ENCODE measurements at places on chromosomes 2 and 18. TPM values are rescaled to one million over a fixed set of nuclear protein-coding genes. Genes with fewer than 3 reads are reported as not detected.

GRCh38 chr2:96153291-96153713 lies 8.1 kb upstream of the DUSP2 start:
- no peak for ATAC-seq

DNA sequence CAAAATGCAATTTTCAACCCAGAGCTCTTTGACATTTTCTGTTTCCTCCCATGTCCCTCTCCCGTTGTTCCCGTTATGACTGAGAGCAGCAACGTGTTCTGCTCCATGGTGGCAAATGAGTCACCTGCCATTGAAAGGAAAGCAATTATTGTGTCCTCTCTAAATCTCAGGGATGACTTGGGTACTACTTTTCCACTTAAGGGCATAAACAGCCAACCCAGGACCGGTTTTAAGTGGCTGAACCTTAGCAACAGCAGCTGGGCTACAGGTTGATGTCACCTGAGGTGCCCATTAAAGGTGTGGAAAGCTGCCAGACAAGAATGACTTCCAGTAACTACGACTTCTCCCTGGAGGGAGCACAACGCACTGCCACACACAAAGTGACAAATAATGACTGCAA lies 236.8 kb downstream of the NCKAP5 start:
- no peak for ATAC-seq

- no peak for ATAC-seq
These were observed 34.6 kb downstream of the DIPK1C start for GRCh38 chr18:74422541-74422940.

PPP4R1 gene
- 164 TPM for total RNA-seq

GRCh38 chr2:112077814-112078213 lies 22.7 kb downstream of the TMEM87B start:
- ATAC-seq: peak; percentile 32

DNA sequence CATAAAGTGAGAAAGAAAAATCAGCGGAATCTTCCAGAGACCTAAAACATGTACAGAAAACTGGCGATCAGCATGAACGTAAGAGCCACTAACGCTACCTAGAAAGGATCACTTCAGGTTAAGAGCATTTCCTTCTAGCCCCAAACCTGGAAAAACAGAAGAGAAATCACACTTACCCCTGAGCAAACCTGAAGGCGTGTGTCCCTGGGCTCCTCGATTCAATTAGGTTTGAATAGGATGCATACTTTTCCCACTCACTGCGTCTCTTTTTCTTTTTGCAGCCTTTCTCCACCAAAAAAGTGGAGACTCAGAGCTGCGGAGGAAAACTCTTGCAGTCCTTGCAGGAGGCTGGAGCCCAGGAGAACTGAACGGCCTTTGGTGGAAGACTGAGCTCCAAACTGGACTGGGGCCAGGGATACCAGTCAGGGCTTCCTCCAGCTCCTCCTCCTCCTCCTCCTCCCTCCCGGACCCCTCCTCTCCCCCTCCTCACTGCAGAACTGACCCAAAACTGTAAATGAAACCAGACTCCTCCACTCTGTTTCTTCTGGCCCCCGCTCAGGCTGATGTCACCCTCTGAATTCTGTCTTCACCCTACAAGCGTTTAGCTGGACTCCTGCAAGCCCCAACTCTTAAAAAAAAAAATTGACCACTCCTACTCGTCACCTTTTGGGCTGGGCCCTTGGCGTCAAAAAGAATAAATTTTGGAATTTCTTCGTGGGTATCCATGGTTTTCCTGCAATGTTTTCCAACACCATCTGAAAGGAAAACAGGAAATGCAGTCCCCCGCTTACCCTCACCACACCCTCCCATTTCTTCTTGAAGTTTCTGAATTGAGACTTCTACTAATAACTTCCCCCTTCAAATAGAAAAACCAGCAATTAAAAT lies at the start of gene COL6A3:
COL6A3 (minus strand) TSS at position 388 of the 885 bp plus-strand sequence. CDS start 17,347 bp downstream, outside the sequence.
- no peak for ATAC-seq

CCDC150 gene
- 3.3 TPM for total RNA-seq

GRCh38 chr2:156792242-156792840 lies 356.2 kb downstream of the GPD2 start:
- ATAC-seq: no peak

TMEM178A gene
- 0.40 TPM for total RNA-seq

GRCh38 chr2:88933091-88933490 lies 241.6 kb downstream of the RPIA start:
- no peak for ATAC-seq

- peak; percentile 65 for ATAC-seq
These were observed at the start of gene SNTG2 for GRCh38 chr2:950080-950966. Gene SNTG2 (plus strand): TSS chr2:950849. CDS start chr2:950997, 148 bp downstream.

DNA sequence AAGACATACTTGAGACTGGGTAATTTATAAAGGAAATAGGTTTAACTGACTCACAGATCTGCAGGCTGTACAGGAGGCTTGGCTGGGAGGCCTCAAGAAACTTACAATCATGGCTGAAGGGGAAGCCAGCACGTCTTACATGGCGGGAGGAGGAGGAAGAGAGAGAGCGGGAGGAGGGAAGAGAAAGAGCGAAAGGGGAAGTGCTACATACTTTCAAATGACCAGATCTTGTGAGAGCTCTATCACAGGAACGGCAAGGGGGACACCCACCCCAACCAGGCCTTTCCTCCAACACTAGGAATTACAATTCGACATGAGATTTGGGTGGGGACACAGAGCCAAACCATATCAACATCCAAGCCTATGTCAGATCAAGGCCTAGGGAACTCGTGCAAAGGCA lies 24.2 kb downstream of the MYL12B start:
- ATAC-seq: no peak

TBC1D8 gene
- total RNA-seq: 17.8 TPM

DNA sequence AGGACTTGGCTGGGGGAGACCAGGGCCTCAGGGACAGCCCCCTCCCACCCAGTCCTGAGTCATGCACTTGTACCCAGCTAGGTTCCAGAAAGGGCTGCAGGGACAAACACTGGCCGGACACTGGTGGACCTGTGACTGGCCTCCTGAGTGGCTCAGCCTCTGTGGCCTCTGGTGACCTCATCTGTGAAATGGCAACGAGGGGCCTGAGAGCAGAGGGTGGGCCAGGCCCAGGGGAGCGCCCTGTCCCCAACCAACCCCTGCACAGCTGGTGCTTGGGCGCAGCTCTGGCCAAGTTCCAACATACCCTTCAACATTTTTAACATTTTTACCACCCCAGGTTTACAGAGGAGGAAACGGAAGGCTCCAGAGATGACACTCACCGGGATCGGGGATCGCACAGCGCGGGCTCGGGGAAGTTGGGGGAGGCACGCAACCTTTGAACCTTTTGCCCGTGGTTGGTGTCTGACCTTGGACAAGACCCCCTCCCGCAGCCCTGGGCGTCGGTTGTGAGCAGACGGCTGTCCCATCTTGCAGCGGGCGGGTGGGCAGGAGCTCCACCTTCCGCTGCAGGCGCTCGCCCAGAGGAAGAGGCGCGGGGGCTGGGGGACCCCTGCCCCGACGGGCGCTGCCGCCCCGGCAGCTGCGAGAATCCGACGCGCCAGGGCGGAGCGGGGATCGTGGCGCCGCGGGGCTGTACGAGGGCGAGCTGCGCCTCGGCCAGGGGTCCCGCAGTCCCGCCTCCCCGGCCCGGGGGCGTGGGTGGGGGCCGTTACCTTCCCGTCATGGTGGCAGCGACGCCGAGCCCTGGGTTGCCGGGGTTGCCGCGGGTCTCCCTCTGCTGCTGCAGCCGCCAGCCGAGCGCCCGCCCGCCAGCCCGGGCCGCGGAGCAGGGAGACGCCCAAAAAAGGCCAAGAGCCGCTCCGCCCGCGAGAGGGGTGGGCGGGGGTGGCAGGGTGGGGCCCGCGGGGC lies 805 bp downstream of the LIMS2 start:
- ATAC-seq: peak; percentile 38

DNA sequence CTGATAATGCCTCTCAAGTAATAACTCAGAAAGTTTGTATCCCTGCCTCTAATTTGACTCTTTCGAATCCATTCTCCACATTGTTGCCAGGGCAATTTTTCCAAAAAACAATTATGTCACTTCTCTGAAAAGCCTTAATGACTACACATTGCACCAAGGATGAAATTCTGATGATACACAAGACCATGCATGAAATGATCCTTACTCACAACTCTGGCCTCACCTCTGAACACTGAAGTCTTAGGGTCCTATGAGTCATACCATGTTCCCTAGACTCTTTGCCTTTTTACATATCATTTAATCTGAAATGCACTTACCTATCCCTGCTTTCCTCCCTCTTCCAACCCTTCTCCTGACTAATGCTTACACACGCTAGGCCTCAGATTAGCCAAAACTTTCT lies 51.0 kb downstream of the WDPCP start:
- peak; percentile 85 for ATAC-seq

GRCh38 chr2:133012847-133013734 lies 343.1 kb upstream of the LYPD1 start:
- no peak for ATAC-seq

GRCh38 chr18:68494802-68495581 lies 219.9 kb downstream of the TMX3 start:
- no peak for ATAC-seq

DNA sequence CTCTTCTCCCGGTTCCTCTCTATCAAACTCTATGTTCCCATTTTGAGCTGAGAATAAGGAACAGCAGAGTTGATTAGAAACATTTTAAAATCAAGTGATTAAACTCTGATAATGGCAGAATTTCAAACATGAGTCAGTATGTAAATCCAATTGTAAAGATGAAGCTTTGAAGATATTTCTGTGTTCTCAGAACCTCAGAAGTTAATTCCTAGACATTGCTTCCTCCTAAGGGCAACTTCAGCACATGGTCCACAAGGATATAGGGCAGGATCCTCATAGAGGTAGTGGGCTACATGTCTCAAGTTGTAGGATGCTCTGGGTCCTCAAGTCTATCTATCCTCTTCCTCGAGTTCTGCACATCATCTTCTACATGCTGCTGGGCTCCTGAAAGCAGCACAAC lies 46.3 kb downstream of the QPCT start:
- ATAC-seq: peak; percentile 6

SERPINB12 gene
- 0.60 TPM for total RNA-seq

- peak; percentile 12 for ATAC-seq
These were observed 9.3 kb upstream of the MTERF4 start for GRCh38 chr2:241111440-241111805.

ITPRIPL1 gene
- total RNA-seq: 1.8 TPM

FAM124B gene
- 0.36 TPM for total RNA-seq

DNA sequence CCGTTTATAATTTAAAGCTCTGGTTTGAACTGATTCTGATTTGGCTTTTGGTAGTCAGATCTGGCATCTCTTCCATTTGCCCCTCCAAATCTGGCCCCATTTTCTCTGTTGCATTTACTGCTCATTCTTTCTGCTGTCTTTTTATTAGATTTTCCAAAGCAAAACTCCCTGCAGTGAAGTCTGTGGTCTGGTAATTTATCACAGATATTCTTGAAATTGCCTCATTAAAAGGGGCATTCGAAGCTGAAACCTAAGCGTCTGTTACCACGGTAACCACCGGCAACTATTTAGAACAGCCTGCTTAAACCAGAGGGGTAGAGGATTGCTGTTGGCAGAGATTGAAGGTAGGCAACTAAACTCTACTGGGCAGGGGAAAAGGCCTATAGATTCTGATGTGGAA lies 111.5 kb upstream of the UPP2 start:
- no peak for ATAC-seq

HOXD10 gene
- 0.24 TPM for total RNA-seq

GRCh38 chr2:2870106-2870505 lies 507.5 kb downstream of the EIPR1 start:
- no peak for ATAC-seq

GRCh38 chr2:168819050-168819715 lies 16.7 kb downstream of the NOSTRIN start:
- no peak for ATAC-seq

GRCh38 chr2:118846953-118847761 lies at the start of gene EN1:
Gene EN1 (minus strand): TSS chr2:118847648. CDS start chr2:118847167, 481 bp downstream.
- ATAC-seq: no peak

RBKS gene
- total RNA-seq: 4.5 TPM

- ATAC-seq: no peak
These were observed 372.5 kb downstream of the CBLN2 start for GRCh38 chr18:72171596-72171995.

- no peak for ATAC-seq
These were observed 9.0 kb upstream of the HAAO start for GRCh38 chr2:42801381-42801780.

DNA sequence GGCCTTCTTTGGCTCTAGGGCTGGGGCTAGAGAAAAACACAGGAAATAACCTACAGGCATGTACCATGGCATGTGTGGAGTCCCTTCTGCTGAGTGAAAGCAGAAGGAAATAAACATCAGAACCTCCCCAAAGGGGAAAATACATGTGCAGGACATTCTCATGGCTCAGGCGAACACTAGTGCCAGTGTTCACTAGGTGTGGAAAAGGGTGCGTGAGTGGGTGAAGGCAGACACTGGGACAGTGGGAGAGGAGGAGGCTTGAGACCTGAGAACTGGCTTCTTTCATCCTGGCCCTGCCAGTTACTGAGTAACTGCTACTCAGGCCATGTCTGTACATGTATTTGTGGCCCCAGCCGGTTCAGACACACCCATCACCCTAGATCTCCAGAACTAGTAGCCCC lies 268.2 kb downstream of the PRKCE start:
- peak; percentile 90 for ATAC-seq

DNA sequence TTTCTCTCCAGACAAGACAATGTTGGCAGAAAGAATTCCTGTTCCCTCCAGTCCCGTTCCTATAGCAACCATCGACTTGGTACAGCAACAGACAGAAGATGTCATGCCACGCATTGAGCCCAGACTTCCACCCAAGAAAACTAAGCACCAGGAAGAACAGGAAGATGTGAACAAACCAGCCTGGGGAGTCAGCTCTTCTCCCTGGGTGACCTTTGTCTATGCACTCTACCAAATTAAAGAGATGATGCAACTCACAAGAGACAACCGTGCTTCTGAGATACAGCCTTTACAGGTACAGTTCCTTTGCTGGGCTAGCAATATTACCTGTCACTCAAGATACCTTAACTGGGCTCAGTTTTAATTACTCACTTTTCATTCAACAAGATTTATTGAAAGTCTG lies 37.1 kb downstream of the NEMP2 start:
- ATAC-seq: peak; percentile 99

HOXD13 gene
- not detected for total RNA-seq

AMER3 gene
- total RNA-seq: not detected

- no peak for ATAC-seq
These were observed 65.4 kb downstream of the ZCCHC2 start for GRCh38 chr18:62588217-62588616.

GKN1 gene
- total RNA-seq: not detected

DNA sequence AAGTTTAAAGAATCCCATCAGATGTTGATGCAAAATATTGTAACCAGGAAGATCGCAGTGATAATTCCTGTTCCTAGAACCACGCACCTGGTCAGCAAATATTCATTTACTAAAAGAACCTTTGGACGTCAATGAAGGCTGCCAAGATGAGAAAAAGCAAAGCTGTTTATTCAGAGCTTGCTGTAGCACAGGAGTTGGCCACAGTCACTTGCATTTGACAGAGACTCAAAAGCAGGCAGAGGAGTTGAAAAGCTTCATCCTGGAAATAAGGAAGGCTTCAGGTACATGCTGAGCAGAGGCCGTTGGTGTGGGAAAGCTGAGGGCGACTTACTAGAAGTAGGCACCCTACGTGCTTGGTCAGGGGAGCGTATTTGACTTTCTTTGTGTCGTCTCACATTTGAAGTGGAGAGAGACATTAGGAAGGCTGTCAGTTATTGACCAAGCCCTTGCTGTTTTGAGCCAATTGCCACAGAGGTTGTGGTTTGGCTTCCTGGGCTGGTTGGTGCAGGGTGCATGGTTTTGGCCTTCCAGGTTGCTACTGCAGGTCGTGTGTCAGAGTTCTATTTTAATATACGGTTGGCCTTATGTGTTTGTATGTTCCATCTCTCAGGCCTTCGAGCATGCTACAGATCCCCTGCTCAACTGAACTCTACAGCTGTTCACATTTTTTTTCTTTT lies 289.6 kb downstream of the METTL4 start:
- no peak for ATAC-seq

SLC11A1 gene
- 3.5 TPM for total RNA-seq

GRCh38 chr2:188787021-188787657 lies 187.0 kb upstream of the COL3A1 start:
- no peak for ATAC-seq
